Activated naive CD4-positive, alpha-beta T cell treated with anti-CD3 and anti-CD28 coated beads, Interleukin-2, amount 50 U/mL, for 72 hours (primary cell): ENCODE measurements at places on chromosomes 2 and 18. TPM values are rescaled to one million over a fixed set of nuclear protein-coding genes. Genes with fewer than 3 reads are reported as not detected.

Gene EMILIN1
- total RNA-seq, result 0.52 TPM

Gene PFN4
- not detected for total RNA-seq

Gene ZFP36L2
- total RNA-seq, result 27.3 TPM

Gene NIFK
- 157 TPM for total RNA-seq

Gene MITD1
- total RNA-seq, result 71.5 TPM

Gene PPP1R1C
- total RNA-seq, result not detected

Gene SALL3
- not detected for total RNA-seq

Gene CEBPZOS
- total RNA-seq, result 46.9 TPM

Gene UGT1A7
- total RNA-seq, result not detected

Gene YPEL5
- total RNA-seq, result 73.7 TPM

Gene TEKT4
- total RNA-seq, result not detected

Gene ELOA2
- total RNA-seq, result not detected

Gene SAG
- total RNA-seq, result 0.05 TPM

Gene RASGRP3
- 2.8 TPM for total RNA-seq

Gene PTPRN
- total RNA-seq, result 0.09 TPM

Gene KIAA2012
- total RNA-seq, result not detected

Gene SERPINB4
- total RNA-seq, result not detected

Gene CDH2
- total RNA-seq, result 0.05 TPM

Gene RBM44
- 1.0 TPM for total RNA-seq

Gene ABCG8
- total RNA-seq, result not detected

Gene TCF4
- 0.46 TPM for total RNA-seq

Gene LONRF2
- not detected for total RNA-seq
